ELR (cell line): ENCODE measurements at places on chromosomes 11 and 22.

DNA sequence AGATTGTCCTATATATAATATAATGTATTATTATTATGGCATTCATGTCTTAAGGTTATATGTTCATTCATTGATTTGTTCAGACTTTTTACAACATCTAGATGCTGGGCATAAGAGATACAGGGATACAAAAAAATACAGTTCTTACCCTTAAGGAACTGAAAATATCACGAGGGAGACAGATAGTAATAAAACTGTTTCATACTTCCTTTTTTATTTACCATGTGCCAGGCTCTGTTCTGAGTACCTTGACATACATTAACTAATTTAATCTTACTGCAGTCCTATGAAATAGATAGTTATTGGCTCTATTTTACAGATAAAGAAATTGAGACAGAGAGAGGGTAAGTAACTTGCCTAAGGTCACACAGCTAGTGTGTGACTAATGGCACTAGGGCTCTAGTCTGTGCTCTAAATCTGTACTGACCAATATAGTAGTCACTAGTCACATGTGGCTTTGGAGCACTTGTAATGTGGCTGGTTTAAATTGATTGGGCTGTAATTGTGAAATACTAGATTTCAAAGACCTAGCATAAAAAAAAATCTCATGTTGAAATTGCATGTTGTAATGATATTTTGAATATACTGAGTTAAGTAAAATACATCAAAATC lies 21.3 kb downstream of the TRIM44 start:
- peak; percentile 61 for DNase-seq

DNA sequence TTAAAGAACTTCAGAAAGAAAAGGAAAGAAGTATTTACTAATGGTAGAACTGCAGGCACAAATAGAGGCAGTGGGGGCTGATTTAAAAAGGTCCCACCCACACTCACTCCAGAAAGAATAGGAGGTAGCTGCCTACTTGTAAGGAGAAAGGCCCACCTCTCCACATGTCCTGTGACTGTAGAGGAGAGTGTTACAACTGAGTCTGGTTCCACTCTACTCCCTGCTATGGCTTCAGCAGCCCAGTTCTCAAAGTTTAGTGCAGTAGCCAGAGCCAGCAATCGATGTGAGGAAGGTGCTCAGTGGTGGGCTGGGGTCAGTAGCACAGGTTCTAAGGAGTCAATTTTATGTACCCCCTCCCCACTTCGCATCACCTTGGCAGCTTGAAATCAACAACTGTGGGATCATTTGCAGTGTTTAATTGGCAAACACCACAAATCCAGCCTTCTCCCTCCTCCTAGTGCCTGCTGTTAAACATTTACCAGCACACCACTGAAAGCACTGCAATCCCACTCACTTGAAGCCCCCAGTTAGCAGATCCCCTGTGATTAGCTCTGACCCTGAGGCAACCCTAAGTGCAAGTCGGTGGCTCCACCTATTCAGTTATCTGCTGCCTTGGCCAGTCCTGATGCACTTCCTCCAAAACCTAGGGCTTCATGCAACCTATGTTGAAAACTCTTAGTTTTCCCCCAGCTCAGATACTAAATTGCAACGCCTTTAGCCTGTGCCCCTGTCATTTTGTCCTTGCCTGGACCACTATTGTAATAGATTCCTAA lies 146.6 kb downstream of the BBOX1 start:
- no peak for DNase-seq

GRCh38 chr11:128920666-128921065 lies 22.0 kb downstream of the TP53AIP1 start:
- DNase-seq: no peak

- DNase-seq: no peak
Observed at GRCh38 chr11:47667135-47667534, 24.8 kb upstream of the MTCH2 start.

DNA sequence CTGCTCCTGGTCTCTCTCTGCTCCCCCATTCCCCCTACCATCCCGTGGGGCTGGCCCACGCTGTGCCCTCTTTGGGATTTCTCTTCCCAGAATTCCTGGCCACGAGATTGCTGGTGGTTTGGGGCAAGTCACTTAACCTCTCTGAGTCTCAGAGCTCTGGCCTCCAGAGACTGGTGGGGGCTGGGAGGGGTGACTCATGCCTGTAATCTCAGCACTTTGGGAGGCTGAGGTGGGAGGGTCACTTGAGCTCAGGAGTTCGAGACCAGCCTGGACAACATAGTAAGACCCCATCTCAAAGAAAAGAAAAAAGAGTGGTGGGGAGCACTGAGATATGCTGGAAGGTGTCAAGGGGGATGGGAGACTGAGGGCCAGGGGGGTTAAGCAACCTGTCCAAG lies 18.3 kb downstream of the OTUB1 start:
- no peak for DNase-seq

- DNase-seq: no peak
Observed at GRCh38 chr11:132982772-132983640, 549.3 kb downstream of the OPCML start.

DNA sequence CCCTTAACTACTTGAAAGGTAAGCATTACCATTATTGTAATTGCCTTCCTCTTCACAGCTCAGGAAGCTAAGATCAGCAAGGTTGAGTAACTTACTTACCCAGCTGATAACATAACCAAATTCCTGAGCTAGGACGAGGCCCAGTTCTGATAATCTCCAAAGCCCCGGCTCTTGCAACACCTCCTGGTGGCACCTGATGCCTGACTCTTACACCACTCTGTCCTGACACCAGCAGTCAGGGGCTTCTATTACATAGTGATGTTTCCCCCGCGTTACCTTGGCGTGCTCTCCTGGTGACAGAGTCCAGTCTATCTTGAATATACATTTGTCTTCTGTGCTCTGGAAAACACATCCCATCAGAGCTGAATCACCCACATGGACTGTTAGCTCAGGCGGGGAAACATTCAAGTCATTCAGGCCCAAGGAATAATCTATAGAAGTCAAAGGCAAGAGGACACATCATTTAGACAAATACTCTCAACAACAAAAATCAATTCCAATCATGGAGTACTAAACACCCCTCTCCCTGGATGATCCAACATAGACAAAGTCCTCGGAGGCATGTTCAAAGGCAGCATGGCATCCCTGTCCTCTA lies 12.6 kb downstream of the JAML start:
- no peak for DNase-seq

DNA sequence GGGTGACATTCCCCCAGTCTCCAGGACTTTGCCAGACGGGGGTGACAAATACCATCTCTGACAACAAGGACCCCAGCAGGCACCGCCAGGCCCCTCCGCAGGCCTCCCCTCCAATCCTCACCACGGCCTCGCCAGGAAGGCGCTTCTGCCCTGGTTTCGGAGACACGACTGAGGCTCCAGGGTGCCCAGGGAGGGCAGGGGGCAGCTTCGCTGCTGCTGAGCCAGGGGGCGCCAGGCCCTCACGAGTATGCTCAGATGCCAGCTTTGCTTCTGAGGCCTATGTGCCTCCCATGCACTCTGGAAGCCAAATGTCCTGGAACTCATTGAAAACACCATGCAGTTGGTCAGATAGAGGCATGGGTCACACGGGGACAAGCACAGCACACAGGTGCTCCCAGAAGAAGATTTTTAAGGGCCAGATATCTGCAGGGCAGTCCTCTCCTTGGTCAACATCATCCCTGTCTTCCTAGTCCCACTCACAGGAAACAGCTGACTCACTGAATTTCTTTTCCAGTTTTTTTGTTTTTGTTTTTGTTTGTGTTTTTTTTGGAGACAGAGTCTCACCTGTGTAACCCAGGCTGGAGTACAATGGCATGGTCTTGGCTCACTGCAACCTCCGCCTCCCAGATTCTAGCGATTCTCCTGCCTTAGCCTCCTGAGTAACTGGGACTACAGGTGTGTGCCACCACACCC lies 19.9 kb downstream of the BID start:
- DNase-seq: peak; percentile 28

DNA sequence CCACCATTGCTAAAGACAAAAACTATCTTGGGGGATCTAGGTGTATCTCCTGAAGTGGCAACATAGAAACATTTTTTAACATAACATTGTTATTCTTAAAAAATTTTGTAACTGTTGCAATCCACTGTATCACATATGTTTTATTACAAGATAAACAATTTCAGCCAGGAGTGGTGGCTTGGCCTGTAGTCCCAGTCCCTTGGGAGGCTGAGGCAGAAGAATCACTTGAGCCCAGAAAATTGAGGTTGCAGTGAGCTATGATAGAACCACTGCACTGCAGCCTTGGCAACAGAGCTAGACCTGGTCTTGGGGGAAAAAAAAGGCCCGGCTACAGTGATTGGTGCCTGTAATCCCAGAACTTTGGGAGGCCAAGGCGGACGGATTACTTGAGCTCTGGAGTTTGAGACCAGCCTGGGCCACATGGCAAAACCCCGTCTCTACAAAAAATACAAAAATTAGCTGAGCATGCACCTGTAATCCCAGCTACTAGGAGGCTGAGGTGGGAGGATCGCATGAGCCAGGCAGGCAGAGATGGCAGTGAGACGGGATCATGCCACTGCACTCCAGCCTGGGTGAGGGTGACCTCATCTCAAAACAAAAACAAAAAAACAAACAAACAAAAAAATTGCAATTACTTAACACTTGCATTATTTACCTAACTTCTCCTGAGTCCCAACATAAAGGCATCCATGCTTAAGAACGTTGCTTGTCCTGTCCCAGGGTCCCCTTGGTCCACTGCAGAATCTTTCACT lies 1.5 kb upstream of the DEPDC5 start:
- DNase-seq: no peak

DNA sequence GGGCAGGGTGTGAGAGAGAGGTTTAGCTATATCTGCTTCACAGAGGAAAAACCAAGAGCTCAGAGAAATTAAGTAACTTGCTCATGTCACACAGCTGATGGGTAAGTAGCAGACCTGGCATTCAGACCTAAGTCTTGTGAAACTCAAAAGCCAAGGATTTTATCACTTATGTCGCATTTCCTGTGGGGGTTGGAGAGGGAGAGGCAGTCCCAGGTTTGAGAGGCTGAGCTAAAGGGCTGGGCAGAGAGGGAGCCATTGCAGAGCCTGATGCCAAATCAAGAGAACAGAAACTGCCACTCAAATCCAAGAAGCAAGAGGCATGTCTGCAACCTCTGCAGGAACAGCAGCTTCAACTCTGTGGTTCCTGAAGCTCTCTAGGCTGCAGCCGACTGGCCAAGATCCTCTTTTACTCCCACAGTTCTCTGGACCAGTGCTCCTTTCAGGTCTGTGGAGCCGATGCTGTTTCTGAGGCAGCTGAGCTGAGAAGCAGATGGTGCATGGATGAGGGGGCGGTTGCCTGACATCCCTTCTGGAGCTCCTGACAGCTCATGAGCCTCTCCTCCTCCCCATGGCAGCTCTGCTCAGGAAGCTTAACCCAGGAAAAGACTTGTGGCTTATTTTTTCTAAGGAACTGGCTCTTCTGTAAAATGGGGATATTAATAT lies 47.6 kb upstream of the NAV2 start:
- peak; percentile 49 for DNase-seq

DNA sequence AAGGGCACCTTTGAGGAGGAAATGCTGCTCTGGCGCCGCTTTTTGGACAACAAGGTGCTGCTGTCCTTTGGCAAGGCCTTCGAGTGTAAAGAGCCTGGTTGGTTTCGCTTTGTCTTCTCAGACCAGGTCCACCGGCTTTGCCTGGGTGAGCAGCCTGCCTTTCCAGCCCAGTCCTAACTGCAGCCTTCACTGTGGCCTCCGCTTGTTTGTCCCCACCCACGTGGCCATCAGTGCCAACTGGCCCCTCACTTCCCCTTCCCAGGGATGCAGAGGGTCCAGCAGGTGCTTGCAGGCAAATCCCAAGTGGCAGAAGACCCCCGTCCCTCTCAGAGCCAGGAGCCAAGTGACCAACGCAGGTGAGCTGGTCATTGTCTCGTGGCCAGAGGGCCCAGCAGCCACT lies 12.0 kb upstream of the EXT2 start:
- no peak for DNase-seq

- no peak for DNase-seq
Observed at GRCh38 chr22:39446239-39446721, 10.5 kb upstream of the MGAT3 start.

GRCh38 chr11:12993626-12994025 lies 15.5 kb upstream of the RASSF10 start:
- DNase-seq: no peak

GRCh38 chr22:48483764-48484528 lies 1343.7 kb downstream of the BRD1 start:
- no peak for DNase-seq

GRCh38 chr11:117559698-117560097 lies 232.0 kb downstream of the CEP164 start:
- DNase-seq: no peak

DNA sequence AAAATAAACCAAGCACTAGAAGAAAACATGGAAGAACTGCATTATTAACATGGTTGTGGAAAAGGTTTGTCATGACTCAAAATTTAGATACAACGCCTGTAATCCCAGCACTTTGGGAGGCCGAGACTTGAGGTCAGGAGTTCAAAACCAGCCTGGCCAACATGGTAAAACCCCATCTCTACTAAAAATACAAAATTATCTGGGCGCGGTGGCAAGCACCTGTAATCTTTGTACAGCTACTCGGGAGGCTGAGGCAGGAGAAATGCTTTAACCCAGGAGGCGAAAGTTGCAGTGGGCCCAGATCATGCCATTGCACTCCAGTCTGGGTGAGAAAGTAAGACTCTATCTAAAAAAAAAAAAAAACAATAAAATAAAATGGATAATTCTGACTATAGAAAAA lies 23.7 kb downstream of the GNB1L start:
- no peak for DNase-seq

DNA sequence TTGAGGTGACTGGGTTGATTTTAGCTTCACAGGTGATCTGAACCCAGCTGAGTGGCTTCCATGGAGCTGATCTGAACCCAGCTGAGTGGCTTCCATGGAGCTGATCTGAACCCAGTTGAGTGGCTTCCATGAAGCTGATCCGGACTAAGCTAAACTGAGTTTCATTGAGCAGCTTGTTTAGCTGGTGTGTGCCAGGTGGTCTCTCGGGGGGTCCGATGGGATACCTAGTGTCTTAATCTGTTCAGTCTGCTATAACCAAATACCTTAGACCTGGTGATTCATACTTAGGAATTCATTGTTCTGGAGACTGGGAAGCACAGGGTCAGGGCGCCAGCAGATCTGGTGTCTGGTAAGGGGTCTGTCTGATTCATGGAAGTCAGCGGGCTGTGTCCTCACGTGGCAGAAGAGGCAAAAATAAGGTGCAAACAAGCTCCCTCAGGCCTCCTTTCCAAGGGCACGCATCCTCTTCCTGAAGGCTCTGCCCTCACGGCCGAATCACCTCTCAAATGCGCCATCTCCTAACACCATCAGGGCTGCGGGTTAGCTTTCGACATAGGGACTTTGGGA lies 52.5 kb upstream of the KCNQ1OT1 start:
- DNase-seq: peak; percentile 50

GRCh38 chr22:36337365-36338130 lies 50.2 kb downstream of the MYH9 start:
- no peak for DNase-seq
